NCI-H2227 treated with DMSO at 0.1 percent for 48 hours (cell line): ENCODE measurements at places on chromosomes 1 and 21.

- no peak for DNase-seq
These were observed 360.0 kb downstream of the NPHP4 start for GRCh38 chr1:5632224-5632623.

GRCh38 chr1:24557711-24558131 is 1.8 kb downstream of the NCMAP start:
- DNase-seq, result no peak

DNA sequence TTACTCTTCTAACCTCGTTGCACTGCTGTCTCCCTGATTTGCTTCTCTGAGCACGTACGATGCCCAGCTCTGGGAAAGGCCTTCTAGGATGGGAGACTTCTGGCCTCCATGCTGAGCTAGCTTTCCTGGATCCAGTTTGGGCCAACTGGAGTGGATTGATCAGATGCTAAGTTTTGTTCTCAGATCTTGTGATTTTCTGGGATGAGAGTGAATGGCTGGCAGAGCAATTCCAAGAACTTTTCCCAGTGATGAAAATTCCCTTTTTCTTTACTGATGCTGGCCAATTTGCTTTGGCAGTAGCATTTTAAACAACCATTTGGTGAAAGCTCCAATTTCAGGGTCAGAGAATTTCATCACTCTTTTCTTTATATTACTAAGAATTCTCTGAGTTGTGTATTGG is 34.9 kb upstream of the NFASC start:
- no peak for DNase-seq

DNA sequence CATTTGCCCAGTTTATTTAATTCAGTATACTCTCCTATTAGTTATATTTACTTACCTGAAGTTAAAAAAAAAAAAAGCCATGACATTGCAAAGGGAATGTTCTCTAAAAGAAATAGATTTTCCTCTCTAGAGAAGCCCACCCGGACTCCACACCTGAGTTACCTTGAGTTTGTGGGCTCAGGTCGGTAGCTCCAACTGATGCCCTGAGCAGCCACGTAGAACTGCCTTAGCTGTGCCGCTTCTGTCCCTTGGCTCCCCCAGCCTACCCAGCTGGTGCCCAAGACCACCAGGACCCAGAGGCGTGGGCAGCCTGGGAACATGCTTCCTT is 250 bp downstream of the F5 start:
- DNase-seq, result no peak

- DNase-seq, result no peak
These were observed 44.9 kb downstream of the SYT6 start for GRCh38 chr1:114108751-114109255.
